ENCODE measurements at places on chromosomes 5 and 9.

GRCh38 chr5:64690104-64690416, 243 bp upstream of the SHISAL2B start:
- no peak for DNase-seq

GRCh38 chr5:176628406-176629228, 1.7 kb downstream of the SNCB start:
- DNase-seq = no peak

DNA sequence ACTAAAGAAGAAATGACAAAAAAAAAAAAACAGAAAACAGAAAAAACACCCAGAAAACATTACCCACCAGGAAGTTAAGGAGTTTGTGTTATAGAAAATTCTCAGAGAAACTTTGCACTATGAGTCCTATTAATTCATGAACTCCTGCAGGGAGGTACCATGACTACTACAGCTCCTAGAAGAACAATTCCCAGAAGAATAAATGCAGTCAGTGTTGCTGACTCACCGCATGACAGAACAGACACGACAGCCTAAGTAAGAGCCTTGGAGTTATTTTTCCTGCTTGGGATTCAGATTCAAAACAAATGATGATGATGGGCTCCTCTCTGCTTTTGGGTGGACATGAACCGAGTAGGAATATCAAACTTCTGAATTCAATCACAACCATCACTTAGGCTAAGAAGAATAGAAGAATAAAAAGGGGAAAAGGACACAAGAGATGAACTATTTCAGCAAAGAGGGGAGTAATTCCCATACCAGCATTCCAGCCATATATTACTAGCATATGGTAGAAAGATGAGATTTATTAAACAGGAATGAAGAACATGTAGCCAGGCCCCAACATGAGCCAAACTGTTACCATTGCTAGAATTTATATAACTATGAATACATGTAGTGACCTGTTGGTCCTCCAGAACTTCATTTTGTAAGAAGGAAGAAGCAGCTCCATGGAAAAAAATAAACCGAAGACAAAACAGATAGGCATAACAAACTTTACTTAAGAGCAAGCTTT, 209.6 kb upstream of the PDE4D start:
- DNase-seq = no peak

GRCh38 chr5:163889369-163889768, 383.9 kb downstream of the MAT2B start:
- no peak for DNase-seq

GRCh38 chr9:101427957-101428655, 7.5 kb downstream of the ALDOB start:
- no peak for DNase-seq

DNA sequence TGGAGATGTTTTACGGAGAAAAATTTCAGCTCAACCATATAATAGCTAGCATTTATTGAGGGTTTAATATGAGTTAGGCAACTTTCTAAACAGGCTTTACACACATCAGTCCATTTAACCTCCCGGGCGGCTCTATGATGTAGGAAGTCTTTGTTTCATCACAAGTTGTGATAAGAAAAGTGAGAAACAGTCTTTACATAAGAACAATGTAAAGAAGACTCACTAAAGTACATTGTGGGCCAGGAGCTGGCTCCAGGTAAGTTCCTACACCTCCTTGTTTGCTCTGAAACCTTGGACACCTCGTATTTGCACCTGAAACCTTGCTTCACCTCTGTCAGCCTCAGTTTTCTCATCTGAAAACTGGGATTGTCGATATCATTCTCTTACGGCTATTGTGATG, 116.1 kb downstream of the JAKMIP2 start:
- DNase-seq = no peak

DNA sequence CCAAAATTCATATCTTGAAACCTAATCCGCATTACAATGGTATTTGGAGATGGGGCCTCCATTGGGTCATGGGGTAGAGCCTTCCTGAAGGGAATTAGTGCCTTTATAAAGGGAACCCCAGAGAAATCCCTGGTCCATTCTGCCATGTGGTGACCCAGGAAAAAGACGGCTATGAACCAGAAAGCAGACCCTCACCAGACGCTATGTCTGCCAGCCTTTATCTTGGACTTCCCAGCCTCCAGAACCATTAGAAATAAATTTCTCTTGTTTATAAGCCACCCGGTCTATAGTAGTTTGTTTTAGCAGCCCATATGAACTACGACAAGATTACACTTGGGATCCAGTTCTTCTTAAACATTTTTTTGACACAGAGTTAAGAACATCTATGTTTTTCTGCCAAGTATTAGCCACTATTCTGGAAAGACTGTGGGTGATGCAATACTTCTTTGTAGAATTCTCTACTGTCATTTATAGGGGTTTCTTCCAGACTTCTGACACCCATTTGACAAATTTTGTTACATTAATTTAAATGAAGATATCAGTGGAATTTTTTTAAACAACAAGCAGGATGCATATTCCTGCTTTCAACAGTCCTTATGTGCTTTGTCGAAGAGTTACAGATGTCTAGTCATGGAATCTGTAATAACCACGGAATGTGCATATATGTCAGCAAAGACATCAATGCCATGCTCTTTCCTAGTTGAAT, 572.4 kb downstream of the NR2F1-AS1 start:
- DNase-seq = no peak

GRCh38 chr5:34970552-34970951, 41.2 kb downstream of the DNAJC21 start:
- no peak for DNase-seq

GRCh38 chr5:170117736-170118135, 12.0 kb downstream of the FOXI1 start:
- DNase-seq = no peak

GRCh38 chr5:41878173-41878572, 7.9 kb upstream of the OXCT1 start:
- DNase-seq = no peak

DNA sequence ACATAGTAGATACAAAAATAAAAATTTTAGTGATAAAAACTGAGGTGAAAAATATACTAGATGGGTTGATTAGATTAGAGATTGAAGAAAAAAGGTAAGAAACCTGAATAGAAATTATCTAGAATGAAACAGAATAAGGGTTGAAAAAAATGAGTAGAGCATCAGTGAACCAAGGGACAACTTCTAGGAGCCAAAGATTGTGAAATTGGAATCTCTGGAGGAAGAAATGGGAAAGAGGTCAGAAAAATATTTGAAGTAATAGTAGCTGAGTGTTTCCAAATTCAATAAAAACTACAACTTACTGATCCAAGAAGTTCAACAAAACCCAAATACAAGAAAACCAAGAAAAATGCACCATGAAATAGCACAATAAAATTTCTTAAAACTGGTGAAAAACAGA, 116.6 kb upstream of the STARD4 start:
- no peak for DNase-seq

- no peak for DNase-seq
These were observed 64.6 kb downstream of the PSMB7 start for GRCh38 chr9:124350494-124351263.

- DNase-seq = no peak
These were observed 69.6 kb upstream of the FSTL4 start for GRCh38 chr5:133681896-133682295.

DNA sequence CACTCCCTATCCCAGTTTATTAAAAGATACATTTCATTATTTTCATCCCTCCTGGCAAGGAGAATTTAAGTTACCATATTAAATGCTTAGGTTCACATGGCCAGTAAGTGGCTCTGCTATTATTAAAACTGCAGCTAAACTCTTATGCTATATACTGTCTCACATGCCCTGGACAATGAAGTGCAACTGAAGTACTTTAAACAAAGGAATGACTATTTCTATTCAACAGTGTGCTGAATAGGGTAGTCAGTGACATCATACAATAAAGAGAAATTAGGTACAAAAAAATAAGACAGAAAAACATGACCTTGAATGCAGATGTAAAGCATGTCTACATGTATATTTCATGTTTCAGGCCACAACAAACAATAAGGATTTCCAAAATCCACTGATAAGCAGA, 282.6 kb upstream of the SMC2 start:
- no peak for DNase-seq

- DNase-seq = no peak
These were observed 77.6 kb upstream of the SAP30L start for GRCh38 chr5:154368041-154368800.

Data from stimulated activated CD8-positive, alpha-beta memory T cell treated with anti-CD3 and anti-CD28 coated beads, Interleukin-15, amount 100 ng/mL, for 4 hours (primary cell).